Activated T-helper 1 cell treated with anti-CD3 and anti-CD28 coated beads, Interleukin-2, amount 50 U/mL, for 16 hours (primary cell): ENCODE measurements at places on chromosomes 12 and 14.

DNA sequence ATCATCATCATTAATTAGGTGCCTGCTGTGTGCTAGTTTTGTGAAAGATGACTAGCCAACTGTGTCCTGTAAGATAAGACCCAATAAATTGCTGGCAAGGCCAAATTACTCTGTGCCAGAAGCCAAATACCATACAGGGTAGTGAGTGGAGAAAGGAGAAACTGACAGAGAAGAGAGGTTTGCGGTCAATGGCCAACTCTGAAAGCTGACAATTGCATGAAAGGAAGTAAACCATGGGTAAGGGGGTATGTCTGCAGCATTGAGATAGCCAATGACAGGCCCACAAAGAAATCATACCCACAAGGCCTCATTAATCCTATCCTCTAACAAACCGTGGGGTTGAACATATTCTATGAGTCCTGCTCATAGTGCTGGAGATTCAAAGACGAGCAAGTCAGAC is 236.6 kb upstream of the CCDC196 start:
- DNase-seq, result no peak

GRCh38 chr12:124964836-124965462 is 24.0 kb downstream of the DHX37 start:
- no peak for DNase-seq

- DNase-seq, result peak; percentile 40
These were observed 94.3 kb downstream of the RFLNA start for GRCh38 chr12:124389138-124389724.

DNA sequence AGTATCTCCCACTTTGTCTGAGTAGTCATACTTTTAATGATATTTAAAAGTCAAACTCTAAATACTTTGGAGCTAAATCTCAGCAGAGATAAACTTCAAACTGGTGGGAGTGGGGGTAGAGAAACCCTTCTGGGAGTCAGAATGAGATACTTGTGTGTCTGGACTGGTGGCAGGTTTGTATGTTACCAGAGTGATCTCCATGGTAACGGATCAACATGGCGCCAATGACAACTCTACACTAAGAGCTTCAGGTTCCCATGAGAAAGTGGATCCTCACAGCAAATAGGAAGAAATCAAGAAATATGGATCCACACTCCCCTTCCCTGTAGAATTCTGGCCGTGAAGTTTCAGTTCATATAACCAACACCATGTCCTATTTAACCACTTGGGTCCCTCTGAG is 121.9 kb downstream of the ETV6 start:
- no peak for DNase-seq

GRCh38 chr14:61147381-61147821 is 133.7 kb downstream of the TMEM30B start:
- no peak for DNase-seq

DNA sequence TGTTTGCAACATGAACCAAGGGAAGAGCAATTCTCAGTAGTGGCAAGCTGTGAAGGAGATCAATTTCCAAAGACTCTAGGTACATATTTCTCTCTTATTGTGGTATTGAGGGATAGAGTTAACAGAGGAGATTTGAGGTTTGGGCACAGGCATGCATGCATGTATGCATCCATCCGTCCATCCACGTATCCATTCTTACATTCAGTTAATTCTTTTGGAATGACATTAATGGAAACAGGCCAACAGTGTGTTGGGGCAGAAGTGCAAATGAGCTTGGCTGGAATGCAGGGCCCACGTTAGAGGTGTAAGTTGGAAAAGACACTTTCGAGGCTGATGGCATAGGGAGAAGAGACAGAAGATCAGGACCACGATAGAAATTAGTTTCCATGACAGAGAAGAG is 216.9 kb upstream of the PELI2 start:
- no peak for DNase-seq

DNA sequence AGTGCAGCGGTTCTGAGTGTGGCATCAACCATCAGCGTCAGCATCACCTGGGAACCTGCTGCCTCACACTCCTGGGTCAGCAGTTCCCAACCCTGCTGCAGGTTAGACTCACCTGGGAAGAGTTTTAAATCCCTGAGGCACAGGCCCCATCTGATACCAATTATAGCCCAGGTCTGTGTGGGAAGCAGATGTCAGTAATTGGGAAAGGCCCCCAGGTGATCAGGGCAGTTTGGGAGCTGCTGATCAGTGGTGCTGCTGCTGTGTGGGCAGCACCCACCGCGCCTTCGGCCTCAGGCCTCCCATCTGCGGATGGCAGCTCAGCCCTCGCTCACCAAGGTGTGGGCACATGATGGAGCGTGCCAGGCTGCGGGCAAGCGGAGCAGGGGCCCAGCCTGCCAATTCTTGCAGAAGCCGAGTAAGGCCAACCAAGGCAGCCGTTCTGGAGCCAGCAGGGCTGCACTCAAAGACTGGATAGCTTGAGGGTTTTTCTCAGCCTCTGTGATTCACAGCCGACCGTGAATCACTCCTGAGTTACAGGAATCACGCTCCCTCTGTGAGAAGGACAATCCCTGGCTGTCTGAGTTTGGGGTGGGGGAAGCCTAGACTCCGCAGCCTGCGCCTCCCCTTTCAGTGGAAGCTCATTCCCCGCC is 155.6 kb upstream of the SFSWAP start:
- DNase-seq, result no peak

GRCh38 chr14:32603992-32604565 is 275.0 kb downstream of the AKAP6 start:
- DNase-seq, result no peak

DNA sequence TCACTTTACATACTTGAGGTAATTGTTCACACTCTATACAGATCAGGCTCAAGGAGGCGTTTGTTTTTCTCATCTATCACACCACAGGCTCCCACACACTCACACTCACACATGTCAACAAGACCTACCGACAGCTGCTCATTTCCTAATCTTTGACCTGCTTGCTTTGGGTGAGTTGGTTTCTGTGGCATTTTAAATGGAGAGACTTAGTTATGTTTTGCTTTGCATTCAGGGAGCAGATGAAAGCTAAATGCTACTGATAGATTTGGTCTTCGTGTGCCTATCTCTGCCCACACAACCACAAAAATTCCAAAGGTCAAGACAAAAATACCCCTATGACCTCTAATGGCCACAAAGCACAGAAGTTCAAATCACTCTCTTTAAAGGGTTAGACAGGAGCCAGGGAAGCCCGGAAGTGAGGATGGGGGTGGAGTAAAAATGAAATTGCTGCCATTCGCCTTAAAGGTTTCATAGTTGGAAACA is 203.5 kb upstream of the G2E3 start:
- DNase-seq, result no peak

GRCh38 chr12:7498809-7499208 is 4.8 kb downstream of the CD163 start:
- DNase-seq, result no peak

- no peak for DNase-seq
These were observed 85.3 kb downstream of the RFLNA start for GRCh38 chr12:124379938-124380754.

DNA sequence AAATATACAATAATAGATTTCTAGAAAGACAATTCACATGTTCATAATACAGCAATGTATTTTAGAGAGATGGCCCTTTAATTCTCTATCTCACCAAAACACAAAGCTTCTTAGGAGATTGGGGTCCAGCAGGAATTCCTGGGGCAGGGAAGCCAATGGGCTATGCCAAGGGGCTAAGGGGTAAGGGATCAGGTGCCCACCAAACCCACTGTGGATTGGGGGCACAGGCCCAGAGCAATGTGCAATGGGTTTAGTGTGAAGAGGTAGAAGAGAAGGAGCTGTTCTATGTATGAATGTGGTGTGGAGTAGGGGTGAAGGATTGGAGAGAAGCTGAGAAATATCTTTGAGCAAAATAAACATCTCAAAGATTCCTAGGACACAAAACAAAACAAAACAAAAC is 2.6 kb downstream of the HOXC13 start:
- no peak for DNase-seq
